ENCODE measurements at places on chromosomes 5 and 9.
A peak's percentile ranks its signal among the peaks of the same experiment; 100 is the strongest.

- DNase-seq, result no peak
Measured at GRCh38 chr5:56803025-56803424, 12.3 kb upstream of the MAP3K1 start.

- no peak for DNase-seq
Measured at GRCh38 chr5:141692919-141693725, 11.1 kb upstream of the ARAP3 start.

- no peak for DNase-seq
Measured at GRCh38 chr5:177003649-177004048, 2.9 kb downstream of the UIMC1 start.

DNA sequence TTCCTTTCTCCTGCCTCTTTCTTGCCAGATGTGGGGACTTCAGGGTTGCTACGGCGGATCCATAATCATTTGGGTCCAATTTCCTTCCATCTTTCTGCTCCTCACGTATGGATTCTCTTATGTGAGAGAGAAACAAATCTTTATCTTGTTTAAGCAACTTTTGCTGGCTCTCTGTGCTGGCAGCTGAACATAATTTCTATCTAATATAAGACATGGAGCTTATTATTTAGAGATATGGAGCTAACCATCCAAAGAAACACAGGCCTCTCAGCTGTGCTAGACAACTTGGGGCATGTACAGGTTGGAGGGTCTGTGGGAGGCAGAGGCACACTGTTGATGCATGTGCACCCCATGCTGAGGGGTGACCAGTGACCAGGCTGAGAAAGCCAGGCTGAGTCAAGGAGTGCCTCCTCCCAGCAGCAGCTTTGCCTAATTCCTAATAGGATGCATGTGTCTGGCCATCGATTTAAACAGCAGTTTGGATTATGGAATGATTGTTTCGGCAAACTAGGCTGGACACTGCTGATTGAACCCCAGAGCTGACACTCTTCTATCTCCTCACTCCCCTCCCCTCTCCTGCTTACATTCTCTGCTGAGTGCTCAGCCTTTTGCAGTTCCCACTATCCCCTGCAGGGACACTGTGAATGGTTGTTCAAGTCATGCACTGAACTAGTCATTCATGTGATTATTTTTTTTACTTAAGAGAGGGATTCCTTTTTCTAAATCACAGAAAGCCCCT, 195.8 kb downstream of the ERCC6L2 start:
- peak; percentile 67 for DNase-seq

- no peak for DNase-seq
Measured at GRCh38 chr9:12784461-12785259, 9.8 kb downstream of the LURAP1L start.

DNA sequence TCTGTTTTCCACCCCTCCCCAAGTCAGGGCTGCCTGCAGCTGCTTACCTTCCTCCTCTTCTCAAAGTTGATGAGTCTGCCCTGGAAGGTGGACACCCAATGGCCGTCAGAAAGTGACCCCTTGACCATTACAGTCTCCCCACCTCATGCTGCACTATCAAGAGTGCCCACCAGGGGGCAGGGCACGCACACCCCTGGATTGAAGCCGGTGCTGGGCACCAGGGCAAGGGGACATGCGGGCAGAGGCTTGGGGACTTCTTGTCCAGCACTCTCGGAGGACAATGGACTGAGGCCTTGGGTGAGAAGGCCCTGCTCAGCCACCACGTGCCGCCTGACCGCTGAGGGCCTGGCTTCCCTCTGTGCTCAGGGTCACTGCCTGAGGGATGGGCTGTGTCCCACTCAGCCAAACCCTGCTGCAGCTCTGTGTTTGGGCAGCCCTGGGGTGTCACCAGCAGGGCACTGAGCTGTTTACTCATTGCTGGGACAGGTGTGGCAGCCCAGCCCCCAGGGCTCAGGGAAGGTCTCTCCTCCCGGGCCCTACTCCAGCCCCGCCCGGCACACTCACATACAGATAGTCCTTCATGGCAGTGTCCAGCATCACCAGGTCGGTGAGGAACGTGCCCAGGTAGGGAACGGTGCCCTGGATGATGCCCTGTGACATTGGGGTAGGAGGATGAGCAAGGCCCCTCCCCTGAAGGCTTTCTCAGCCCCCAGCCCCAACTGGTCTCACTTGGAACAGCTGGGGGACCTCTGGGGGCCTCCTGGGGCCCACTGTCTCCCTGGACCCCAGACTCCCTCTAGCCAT, 17.7 kb downstream of the RALGDS start:
- peak; percentile 56 for DNase-seq

- DNase-seq, result no peak
Measured at GRCh38 chr5:113163328-113163727, 186.7 kb downstream of the DCP2 start.

DNA sequence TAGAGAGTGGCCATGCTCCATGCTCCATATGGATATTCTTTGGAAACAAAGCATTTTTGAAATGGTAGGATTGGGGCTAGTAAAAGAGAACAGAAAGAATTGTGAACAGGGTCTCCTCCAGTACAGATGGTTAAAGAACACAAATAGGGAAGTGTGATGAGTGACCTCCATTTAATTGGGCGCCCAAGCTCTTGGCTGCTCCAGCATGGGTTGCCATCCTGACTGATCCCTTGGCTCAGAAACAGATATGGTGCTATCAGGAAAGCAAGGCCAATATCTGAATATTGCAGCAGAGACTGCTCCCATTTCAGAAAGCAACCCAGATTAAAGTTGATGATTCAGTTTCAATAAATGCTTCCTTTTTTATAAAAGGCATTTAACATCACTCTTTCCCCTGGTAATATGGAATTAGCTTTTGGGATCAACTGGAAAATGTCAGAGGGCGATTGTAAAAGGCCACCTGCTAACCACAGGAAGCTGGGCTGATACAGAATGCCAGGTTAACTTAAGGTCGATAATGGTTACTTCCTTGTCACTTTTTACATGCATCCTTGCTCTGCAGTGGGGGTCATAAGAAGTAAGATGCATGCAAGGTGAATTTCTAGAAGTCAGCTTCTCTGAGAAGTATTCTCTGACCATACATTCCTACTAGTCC, 52.9 kb downstream of the TMC1 start:
- no peak for DNase-seq

DNA sequence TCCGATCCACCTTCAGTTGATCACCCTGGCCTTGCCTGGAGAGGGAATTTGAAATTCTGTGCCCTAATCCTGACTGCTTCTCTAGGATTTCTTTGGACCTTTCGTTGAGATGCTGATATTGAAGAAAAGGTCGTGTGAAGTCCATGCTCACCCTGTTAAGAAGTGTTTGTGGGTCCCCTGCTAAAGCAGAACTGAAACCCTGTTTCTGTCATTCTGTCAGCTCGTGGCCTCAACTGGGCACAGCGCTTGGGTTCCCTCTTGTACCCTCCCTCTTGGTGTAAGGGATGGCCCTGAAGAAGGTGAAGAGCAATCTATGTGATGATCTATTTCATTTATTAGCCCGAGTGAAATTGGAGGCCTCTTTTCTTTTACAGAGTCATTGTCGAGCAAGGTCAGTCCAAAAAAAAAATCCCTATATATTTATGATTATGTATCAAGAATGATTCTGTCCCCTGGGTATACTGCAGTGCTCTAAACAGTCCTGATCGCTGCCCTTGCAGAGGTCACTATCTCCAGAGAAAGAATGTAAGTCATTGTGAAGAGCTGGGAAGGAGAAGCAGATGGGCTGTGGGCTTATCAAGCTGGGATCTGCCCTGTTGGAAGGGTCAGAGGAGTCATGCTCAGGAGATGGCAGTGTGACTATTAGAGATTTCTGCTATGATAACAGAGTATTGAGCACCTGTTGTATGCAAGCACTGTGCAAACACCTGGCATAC, 56.1 kb downstream of the WWC1 start:
- no peak for DNase-seq

DNA sequence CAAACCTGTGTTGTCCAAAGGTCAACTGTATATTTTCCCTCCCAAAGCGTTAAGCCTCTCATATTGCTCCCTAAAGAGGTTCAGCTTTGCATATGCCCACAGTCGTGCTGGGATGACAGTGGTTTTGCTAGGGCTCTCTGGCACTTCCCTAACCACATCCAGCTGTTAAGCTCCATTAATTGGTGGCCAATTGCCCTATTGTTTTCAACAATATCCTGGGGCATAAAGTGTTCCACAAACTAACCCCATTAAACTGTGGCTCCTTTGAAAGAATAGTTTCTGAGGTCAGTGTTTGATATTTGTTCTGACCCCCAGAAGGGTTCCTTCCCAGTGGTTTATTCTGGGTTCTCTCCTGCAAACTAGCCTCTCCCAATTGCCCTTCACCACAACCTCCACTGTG, 194.5 kb downstream of the HSD17B3 start:
- DNase-seq, result no peak

GRCh38 chr5:150523472-150524350, 15.8 kb downstream of the NDST1 start:
- DNase-seq, result peak; percentile 65

- no peak for DNase-seq
Measured at GRCh38 chr9:121779381-121780117, 128.1 kb downstream of the DAB2IP start.

DNA sequence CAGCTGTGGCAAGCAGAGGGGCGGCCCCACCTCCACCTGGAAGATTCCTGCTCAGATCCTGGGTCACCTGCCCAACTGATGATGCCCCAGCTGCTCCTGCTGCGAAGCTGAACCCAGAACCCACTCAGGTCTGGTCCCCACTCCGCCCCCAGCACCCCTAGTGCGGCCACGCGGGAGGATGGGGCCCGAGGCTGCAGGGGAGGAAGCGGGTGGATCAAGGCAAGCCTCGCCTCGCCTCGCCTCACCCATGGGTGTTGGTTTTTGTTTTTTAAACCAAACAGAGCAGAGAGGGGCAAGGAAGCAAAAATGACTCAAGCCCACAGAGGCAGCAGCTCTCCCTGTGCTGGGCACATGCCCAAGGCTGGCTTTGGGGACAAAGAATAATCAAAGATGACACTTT, 23.2 kb downstream of the ABO start:
- peak; percentile 37 for DNase-seq

DNA sequence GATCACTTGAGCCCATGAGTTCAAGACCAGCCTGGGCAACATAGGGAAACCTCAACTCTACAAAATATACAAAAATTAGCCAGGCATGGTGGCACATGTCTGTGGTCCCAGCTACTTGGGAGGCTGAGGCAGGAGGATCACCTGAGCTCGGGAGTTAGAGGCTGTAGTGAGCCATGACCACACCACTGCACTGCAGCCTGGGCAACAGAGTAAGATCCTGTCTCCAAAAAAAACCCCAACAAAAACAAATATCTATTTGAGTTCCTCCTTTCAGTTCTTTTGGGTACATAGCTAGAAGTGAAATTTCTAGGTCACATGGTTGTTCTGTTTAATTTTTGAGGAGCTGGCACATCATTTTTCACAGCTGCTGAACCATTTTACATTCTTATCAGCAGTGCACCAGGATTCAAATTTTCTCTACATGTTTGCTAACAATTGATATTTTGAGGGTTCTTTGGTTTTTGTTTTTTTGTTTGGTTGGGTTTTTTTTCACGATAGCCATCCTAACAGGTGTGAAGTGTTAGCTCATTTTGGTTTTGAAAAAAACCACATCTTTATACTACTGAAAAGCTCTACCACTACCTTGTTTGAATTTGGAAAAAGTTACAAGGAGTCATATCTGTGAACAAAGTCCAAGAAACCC, 176.9 kb upstream of the SLC12A2 start:
- no peak for DNase-seq

GRCh38 chr9:967436-967835, 9.0 kb upstream of the DMRT3 start:
- DNase-seq, result no peak

DNA sequence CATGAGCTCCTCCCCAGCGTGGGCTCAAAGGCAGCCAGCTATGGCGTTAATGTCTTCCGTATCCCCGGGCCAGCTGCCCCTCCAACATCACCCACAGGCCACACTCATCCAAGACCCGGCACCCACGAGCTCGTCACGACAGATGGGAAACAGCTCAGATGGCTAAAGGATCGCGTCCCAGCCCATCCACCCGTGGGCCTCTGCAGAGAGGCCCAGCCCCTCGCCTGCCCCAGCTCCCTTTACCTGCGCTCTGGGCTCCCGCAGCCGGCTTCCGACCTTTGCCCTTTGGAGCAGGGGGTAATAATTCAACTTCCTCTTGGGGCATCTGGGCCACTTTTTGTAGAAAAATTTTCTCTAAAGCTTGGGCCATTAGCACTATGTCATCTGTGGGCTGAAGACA, 16.5 kb downstream of the BRD3 start:
- no peak for DNase-seq

DNA sequence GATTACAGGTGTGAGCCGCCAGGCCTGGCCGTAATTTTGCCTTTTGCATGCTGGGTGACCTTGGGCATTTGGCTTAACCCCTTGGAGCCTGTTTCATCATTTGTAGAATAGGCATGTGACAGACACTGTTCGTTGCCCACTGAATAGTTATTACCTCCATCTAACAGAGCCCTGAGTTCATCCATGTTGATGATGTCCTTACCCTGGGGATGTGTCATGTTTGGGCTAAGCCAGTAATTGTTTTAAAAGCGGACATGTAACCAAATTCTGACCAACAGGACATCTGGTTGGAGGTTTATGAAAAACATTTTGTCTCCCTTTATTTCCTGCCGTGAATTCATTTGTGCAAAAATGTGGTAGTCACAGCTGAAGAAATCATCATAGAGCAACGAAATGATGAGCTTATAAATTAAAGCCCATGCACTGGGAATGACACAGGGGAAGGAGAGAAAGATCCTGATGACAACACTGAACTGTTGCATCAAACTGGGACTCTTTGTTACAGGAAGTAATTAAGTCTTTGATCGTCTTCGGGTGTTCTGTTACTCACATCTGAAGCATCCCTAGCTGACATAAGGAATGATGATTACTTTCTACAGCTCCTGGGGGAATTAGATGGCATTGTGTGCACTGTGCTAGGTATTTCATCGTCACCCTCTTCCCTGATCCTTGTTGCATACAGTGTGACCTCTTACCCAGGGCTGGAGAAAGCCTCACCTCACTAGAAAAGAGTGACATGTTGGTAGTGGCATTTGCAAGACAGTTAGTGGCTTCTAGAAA, 117.8 kb downstream of the FGF18 start:
- DNase-seq, result peak; percentile 9

- no peak for DNase-seq
Measured at GRCh38 chr5:29077451-29077850, 2039.1 kb upstream of the CDH9 start.

- DNase-seq, result no peak
Measured at GRCh38 chr5:53403291-53403690, 77.1 kb upstream of the FST start.

- no peak for DNase-seq
Measured at GRCh38 chr9:34079181-34079580, 30.5 kb upstream of the UBAP2 start.

DNA sequence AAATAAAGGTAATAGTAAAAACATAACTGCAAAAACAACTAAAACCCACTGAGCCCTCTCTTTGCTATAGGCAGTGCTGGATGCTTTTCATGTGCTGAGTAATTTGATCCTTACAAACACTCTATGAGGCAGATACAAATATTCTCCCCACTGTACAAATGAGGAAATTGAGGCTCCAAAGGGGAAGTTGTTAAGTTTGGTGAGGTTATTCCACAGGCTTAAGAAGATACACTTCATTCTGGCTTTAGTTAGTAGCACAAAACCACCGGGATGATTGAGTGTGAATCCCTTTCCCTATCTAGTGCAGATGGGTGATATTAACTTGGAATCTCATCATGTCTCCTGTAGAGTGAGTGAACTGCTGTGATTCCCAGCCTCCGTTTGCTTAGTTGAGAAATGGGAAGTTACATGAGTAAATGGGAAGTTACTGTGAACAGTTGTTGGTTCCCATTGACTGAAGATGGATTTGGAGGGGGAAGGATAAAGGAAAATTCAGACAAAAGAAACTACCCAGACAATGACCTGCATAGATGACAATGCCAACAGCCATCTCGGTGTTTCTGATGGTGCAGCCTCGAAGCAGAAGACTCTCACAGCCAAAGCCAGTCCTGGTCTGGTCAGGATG, 208.3 kb downstream of the ATP10B start:
- no peak for DNase-seq
